ENCODE measurements at places on chromosomes 1 and 21.

GRCh38 chr1:152442301-152442700 is 28.2 kb upstream of the CRNN start:
- DNase-seq, result no peak

GRCh38 chr1:24299901-24300300 is 19.3 kb upstream of the GRHL3 start:
- no peak for DNase-seq

DNA sequence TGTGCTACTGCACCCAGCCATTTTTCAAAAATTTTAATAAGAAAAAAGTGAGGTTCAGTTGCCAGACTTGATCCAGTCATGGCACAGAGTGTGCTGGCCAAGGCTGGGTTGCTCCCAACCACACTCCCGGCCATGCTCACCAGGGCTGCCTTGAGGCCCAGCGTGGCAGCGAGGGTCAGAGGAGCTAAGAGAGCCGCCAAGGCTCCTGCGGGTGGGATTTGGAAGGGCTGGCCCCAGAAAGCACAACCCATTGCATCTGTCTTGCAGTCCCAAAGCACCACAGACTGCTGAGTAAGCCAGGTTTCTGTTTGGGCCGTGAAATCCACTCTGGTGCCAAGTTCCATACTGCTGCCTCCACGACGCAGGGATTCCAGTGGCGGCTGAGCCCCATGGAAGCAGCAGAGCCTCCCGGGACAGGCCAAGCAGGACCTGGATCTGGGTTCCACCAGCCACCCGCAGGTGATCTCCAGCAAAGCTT is 22.6 kb downstream of the ZBTB17 start:
- no peak for DNase-seq

DNA sequence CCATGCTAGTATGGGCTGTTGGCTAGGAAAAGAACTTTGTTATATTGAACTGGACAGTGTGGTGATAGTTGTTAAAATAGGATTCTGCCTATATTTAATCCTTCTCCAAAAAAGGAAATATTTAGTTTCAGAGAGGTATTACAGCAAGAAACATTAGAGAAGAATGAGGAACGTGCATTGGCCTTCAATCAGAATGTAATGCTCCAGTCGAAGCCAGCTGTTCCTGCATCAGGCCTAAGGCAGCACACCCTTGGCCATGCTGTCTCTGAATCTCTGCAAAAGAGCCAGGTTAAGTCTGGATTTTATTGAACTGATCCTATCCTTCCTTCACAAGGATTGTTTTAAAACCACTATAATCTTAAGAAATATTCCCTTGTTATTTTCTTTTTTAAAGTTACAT is 35.3 kb upstream of the RALGPS2 start:
- DNase-seq, result no peak

- no peak for DNase-seq
These were observed 7.1 kb downstream of the NHLH2 start for GRCh38 chr1:115833856-115834255.

- no peak for DNase-seq
These were observed 1704.7 kb downstream of the KCNT2 start for GRCh38 chr1:194903524-194903923.

DNA sequence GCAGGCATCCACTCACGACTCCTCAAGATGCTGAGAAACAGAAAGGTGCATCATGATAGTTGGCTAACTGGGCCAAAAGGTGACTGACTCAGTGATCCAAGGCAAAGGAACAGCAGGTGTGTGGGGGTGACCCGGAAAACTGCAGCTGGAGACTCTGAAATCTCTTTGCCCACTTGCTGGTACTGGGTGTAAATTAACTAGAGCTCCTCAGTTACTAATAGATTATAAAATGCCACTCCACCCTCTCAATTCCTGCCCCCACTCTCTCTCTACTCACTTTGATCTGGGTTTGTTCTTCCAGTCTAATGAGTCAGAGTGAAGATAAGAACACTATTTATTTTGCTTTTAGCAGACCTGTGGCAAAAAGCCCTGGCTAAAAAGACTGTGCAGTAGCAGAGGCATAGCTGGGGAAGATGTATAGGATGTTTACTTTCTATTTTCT is 7.2 kb upstream of the PIGC start:
- DNase-seq, result no peak

DNA sequence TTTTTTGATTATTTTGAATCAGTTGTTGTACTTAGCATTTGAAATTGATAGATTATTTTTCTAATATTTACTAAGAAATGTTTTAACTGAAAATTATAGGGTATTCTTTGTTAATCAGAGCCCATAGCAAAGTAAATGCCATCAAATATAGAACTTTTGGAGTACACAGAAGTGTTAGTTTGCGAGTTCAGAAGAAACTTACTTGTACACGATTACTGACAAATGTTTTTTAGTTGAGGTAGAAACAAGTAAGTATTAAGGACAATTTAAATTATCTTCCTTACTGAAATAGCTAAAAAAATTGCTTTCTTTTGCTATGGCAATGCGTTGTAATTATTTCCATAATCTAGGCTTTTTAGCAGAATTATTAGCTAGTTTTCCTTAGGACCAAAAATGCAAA is 692.2 kb downstream of the USP25 start:
- no peak for DNase-seq

- no peak for DNase-seq
These were observed 3.9 kb downstream of the TTLL10 start for GRCh38 chr1:1177452-1178206.

GRCh38 chr1:33768106-33768505 is 95.8 kb upstream of the HMGB4 start:
- no peak for DNase-seq

GRCh38 chr1:4309676-4310320 is 344.6 kb upstream of the AJAP1 start:
- DNase-seq, result no peak

DNA sequence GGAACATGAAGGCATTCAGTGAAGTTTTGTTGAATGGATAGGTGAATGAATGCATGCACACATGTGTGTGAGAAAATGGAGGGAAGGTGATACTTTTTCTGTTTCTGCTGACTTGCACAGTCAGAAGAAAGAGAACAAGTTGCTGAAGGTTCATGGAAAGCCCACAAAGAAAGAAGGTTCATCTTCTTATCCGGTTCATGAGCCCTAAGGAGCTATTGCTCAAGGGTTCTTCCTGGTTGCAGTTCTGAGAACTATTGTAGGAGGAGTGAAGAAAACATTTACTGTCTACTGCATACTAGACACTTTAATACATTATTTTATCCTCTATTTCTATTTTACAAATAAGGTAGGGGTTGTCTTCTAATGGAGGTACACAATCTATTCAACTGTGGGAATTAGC is 13.4 kb upstream of the NIBAN1 start:
- no peak for DNase-seq

- no peak for DNase-seq
These were observed 43.0 kb upstream of the RGL1 start for GRCh38 chr1:183761871-183762270.

DNA sequence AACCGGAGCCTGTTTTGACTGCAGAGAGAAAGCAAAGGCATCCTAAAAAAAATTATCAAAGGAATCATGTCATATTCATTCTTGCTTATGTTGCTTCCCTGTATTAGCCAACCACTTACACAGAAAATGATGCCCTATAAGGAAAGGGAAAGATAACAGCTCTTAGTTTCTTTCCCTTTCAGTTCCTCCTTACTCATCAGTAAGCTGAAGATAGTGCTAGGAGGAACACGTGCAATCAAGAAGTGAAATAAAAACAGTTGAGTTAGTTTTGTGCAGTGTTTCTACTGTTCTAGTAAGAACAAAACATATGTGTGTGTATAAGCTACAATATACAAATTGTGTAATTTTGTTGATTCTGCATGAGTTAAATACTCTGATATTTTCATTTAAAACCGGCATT is 45.3 kb upstream of the MTF2 start:
- no peak for DNase-seq

DNA sequence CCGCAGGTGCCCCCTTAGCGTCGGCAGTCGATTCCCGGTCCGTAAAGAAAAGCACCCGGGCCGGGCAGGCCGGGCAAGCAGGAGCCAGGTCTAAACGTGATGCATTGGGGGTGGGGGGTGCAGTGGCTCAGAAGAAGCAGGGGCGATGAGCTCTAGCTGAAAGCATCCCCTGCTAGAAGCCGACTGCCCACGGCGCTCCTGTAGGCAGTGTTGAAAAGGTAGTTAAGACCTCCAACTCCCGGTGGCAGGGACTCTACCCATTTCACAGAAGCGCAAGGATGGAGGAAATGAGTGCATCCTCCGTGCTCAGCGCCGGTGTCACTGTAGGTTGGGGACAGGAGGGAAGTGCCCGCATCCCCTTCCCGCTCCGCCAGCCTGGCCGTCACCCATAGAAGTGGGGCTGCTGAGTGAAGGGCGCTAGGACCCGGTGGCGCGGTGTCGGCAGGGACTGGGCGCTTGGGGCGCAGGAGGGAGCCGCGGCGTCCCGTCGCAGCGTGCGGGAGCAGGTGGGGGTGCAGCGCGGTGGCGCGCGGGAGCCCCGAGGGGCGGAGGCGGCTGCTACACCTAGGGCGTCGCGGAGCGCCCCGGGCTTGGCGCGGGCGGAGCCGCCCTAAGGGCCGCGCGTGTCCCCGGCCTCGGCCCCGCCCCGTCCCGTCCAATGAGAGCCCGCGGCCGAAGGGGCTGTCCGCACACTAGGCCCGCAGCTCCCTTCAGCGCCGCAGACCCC is at the start of gene WNT2B:
TSS of gene WNT2B (plus strand) at position 688 of the 727 bp plus-strand sequence. CDS start 298 bp downstream, outside the sequence.
- peak; percentile 55 for DNase-seq

- DNase-seq, result no peak
These were observed 31.1 kb downstream of the TMCO4 start for GRCh38 chr1:19768353-19769210.

GRCh38 chr1:13697738-13698137 is 2.2 kb upstream of the PRDM2 start:
- peak; percentile 22 for DNase-seq

DNA sequence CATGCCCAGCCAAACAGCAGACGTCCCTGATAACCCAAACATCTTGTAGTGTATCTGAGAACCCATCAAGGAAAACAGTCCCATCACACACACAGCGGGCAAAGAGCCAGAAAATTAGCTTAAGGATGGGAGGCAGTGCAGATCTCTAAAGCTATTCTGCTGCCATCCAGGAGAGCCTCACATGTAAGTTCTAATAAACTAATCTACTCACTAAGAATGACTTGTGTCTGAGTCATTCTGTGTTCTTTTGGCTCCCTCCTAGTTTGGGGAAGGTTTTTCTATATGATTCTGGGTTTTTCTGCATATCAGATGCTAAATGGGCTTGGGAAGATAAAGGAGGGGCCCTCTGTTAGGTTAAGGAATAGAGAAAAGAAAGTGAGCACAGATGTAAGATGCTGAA is 162.8 kb downstream of the HUNK start:
- no peak for DNase-seq

DNA sequence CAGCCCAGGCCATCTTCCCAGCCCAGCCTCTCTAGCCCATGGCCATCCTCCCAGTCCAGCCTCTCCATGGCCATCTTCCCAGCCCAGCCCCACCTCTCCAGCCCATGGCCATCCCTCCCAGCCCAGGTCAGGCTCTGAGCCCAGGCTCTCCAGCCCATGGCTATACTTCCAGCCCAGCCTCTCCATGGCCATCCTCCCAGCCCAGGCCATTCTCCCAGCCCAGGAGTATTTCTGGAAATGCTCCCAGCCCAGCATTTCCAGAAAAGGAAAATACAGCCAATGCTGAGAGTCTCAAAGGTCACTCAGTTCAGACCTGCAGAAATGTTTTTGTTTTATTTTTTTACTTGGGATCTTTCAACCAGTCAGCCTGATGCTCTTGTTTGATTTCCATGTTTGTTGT is 70.0 kb upstream of the ZNF281 start:
- DNase-seq, result no peak

DNA sequence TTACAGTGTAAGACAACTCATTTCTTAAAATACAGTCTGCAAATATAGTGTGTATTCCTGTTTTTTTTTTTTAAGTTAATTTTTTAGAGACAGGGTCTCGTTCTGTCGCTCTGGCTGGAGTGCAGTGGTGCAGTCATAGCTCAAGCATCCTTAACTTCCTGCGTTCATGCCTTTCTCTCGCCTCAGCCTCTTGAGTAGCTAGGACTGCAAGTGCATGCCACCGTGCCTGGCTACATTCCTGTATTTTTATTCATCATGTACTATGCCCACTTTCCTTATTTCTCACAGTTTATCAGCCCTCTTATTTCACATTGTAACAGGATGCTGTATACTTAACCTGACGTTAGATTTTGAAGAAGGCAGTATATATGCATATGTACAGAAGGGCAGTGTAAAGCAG is 26.7 kb downstream of the MIER1 start:
- no peak for DNase-seq

- DNase-seq, result no peak
These were observed 25.5 kb upstream of the F13B start for GRCh38 chr1:197092491-197093023.

DNA sequence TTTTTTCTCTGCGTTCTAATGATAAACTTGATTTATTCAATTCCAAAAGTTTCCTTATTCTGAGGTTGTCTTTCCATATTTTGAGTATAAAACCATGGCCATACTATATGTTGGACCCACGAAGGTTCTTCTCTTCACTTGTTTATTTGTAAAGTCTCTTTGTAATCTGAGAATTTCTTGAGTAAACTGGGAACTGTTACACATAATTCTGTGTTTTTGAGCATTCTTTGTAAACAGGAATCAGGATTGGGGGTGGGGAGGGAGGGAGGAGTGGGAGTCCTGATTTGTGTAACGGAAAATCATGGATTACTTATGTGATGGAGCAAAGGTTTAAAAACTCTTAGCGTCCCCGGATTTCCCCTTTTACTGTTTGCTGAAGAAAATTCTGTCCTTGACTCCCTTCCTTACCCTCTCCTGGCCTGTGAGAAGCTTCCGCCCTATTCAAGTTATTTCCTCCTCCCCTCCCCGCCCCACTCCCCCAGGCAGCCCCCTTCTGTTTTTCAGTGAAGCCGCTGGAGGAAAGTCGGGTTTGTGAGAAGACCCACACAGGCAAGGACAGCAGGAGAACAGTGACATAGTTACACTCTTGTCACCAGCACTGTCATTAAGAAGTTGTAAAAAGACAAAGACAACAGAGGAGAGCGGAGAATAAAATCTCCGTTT is 6.4 kb upstream of the NBPF11 start:
- no peak for DNase-seq

DNA sequence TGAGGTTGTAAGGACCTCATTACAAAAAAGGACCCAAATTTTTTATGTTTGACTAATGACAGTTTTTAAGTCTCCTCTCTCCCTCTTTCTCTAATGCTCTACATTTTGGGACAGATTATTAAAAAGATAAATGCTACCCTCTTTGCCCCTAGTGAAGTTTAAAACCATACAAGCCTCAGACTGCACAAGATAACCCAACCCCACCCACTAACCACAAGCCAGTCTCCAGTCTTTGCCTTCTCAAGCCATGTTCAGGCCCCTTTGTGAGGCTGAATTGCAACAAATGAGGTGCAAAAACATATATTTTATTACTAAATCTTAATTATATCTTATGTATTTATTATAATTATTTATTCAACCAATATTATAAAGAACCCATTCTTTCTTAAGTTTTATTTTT is 597.2 kb upstream of the BRINP3 start:
- no peak for DNase-seq

DNA sequence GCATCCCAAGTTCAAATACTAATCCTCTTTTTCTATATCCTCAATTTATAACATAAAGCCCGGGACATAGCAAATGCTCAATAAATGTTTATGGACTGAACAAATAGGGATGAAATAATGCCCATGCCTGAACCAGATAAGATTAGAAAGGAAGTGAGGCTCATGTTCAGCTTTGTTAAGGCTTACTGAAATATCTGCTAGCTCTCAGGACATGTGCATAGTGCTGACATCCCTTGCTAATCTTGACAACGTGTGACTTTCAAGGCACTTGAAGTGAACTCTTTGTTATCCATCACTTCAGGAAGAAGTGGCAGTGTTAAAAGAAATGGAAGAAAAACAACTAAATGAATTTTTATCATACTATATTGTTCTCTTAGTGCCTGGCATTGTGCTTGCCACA is 260.3 kb upstream of the SGIP1 start:
- DNase-seq, result no peak

- DNase-seq, result no peak
These were observed 49.8 kb downstream of the ACP6 start for GRCh38 chr1:147620543-147620942.

All from T-helper 2 cell (primary cell).